ENCODE measurements at places on chromosomes 5 and 9. TPM values are rescaled to one million over a fixed set of nuclear protein-coding genes. Genes with fewer than 3 reads are reported as not detected.

- H3K4me3 ChIP-seq: no peak overlapping the region
- H3K4me1 ChIP-seq: no peaks in the 10 kb centered on the region
- H3K27me3 ChIP-seq: no peaks in the 10 kb centered on the region
Observed at GRCh38 chr5:66002415-66002814, 76.0 kb downstream of the ERBIN start.

GRCh38 chr9:124480621-124480981 lies 26.6 kb downstream of the NR5A1 start:
- no peak overlapping the region for H3K4me3 ChIP-seq
- no peak for DNase-seq
- H3K36me3 ChIP-seq: no peaks in the 10 kb centered on the region
- H3K27me3 ChIP-seq: peaks cover 20% of the 10 kb centered on the region
- H3K4me1 ChIP-seq: no peaks in the 10 kb centered on the region
- no peak overlapping the region for H3K27ac ChIP-seq

DNA sequence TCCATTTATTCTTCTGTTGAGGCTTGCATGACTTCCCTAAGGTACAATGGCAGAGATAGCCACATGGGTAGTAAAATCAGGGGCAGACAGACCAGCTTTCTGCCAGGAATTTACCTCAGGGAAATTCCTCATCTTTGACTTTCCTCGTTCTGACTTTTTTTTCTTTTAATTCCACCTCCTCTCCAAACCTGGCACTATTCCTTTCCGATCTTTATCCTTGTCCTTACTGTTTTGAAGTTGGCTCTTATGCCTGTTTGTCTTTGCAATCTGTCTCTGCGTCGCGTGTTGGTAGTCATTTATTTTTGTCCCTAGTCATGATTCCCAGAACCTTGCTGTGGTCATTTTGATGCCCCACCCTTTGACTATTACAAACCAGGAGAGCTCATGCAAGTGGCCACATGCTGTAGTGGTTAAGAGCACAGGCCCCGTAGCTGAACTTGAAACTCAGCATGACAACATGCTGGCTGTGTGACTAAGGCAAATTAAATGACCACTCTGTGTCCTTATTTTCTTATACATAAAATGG lies 19.0 kb downstream of the TMC1 start:
- no peaks in the 10 kb centered on the region for H3K36me3 ChIP-seq
- H3K27ac ChIP-seq: peak overlapping the region; percentile 59
- peak; percentile 81 for DNase-seq
- H3K4me3 ChIP-seq: no peak overlapping the region

GRCh38 chr9:3433066-3433465 lies 92.7 kb downstream of the RFX3 start:
- DNase-seq: no peak
- no peaks in the 10 kb centered on the region for H3K27me3 ChIP-seq
- no peak overlapping the region for H3K27ac ChIP-seq

GRCh38 chr5:87347841-87348240 lies 64.9 kb downstream of the CCNH start:
- H3K4me3 ChIP-seq: no peak overlapping the region
- H3K27me3 ChIP-seq: no peaks in the 10 kb centered on the region
- no peaks in the 10 kb centered on the region for H3K4me1 ChIP-seq

- H3K4me1 ChIP-seq: peaks cover 8% of the 10 kb centered on the region
- no peaks in the 10 kb centered on the region for H3K27me3 ChIP-seq
- no peak overlapping the region for H3K27ac ChIP-seq
- H3K4me3 ChIP-seq: no peak overlapping the region
- DNase-seq: no peak
Observed at GRCh38 chr5:96120120-96120519, 158.5 kb upstream of the ELL2 start.

DNA sequence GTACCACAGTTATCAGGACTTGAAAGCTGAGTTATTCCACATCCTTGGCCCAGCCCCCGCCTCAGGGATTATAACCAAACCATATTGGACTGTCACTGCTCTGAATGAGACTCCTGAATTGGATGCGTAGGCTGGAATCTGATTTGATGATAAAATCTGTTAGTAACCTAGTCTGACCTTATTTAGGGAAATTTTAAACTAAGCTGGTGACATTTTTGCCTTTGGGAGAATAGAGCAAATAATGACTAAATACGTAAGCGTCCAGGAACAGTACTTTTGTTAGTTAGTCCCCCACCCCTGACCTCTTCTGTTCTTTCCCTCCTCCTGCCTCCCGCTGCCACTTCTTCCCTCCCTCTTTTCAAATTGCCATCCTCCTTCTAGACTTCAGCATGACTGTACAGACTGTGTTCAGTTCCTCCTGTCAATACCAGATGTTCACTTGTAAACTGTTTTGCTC lies 92.6 kb downstream of the TLE4 start:
- no peak overlapping the region for H3K4me3 ChIP-seq
- no peaks in the 10 kb centered on the region for H3K4me1 ChIP-seq
- no peaks in the 10 kb centered on the region for H3K36me3 ChIP-seq
- DNase-seq: no peak
- H3K27me3 ChIP-seq: no peaks in the 10 kb centered on the region

DNA sequence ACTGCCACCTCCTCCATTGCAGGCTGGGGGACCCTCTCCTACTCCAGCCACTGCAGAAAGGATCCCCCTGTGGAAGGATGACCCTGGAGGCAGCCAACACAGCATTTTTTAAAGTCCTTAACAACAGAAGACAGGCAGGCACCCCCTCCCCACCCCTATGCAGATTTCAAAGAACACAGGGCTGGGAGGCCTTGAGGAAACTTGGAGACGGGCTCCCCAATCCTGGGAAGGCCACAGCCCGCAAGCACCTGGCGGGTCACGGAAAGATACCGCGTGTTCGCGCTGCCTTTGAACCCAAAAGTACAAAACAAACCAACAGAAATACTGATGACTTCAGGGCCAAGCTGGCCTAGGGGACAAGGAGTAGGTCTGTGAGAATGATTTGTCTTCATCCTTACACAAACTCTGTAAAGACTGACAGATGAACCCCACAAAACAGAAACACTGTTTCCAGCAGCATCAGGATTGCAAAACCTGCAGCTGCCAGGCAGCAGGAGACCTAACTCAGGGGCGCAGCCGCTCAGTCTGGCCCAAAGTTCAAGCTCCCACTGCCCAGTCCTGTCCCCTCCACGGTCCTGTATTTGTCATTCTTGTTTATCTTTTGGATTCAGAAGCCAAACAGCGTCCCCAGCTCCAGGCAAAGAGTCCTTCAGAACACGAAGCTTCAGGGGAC lies 13.8 kb downstream of the VAV2 start:
- H3K27ac ChIP-seq: no peak overlapping the region
- H3K4me1 ChIP-seq: no peaks in the 10 kb centered on the region
- H3K36me3 ChIP-seq: no peaks in the 10 kb centered on the region
- no peaks in the 10 kb centered on the region for H3K27me3 ChIP-seq

- H3K27me3 ChIP-seq: no peaks in the 10 kb centered on the region
- no peaks in the 10 kb centered on the region for H3K36me3 ChIP-seq
- no peaks in the 10 kb centered on the region for H3K4me1 ChIP-seq
- no peak overlapping the region for H3K4me3 ChIP-seq
- no peak overlapping the region for H3K27ac ChIP-seq
- DNase-seq: no peak
Observed at GRCh38 chr9:30812821-30813220, 1571.6 kb upstream of the ACO1 start.

DNA sequence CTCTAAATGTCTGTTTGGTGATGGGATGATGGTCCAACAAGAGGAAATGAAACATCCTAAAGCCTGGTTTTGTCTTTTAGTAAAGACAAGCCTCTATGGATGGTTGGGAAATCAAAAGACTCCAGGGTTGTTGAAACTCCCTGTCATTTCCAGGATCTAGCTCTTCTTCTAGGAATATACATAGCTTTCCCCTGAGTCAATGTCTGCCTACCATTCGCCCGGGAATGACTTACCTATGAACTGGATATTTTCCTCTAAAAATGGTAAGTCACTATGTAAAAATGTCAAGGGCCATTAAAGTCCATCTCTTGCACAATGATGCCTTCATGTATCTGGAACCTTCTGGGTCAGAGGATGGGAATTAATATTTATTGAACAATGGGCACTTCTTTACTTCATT lies 11.1 kb upstream of the KIF12 start:
- no peaks in the 10 kb centered on the region for H3K36me3 ChIP-seq
- H3K27ac ChIP-seq: no peak overlapping the region
- H3K4me3 ChIP-seq: no peak overlapping the region
- no peak for DNase-seq

GRCh38 chr5:137995749-137996128 lies 37.1 kb downstream of the FAM13B start:
- no peak overlapping the region for H3K27ac ChIP-seq
- DNase-seq: no peak
- H3K4me3 ChIP-seq: no peak overlapping the region

GRCh38 chr5:154178661-154179060 lies 11.9 kb upstream of the GALNT10 start:
- H3K4me1 ChIP-seq: no peaks in the 10 kb centered on the region
- peak; percentile 44 for DNase-seq
- no peaks in the 10 kb centered on the region for H3K27me3 ChIP-seq
- H3K27ac ChIP-seq: no peak overlapping the region
- H3K36me3 ChIP-seq: no peaks in the 10 kb centered on the region

The SLC34A3 gene
- not detected for total RNA-seq

The LURAP1L gene
- total RNA-seq: 8.8 TPM

The GDNF gene
- 0.18 TPM for total RNA-seq

The CORO2A gene
- 45.3 TPM for total RNA-seq

The NR5A1 gene
- total RNA-seq: not detected

The SURF2 gene
- 16.4 TPM for total RNA-seq

The FOXD4L3 gene
- total RNA-seq: not detected
